HepG2 (cell line): ENCODE measurements at places on chromosomes 2 and 18. TPM values are rescaled to one million over a fixed set of nuclear protein-coding genes. Genes with fewer than 3 reads are reported as not detected.

The NEURL3 gene
- total RNA-seq: 0.74 and 1.2 TPM in 2 replicates

The AKAIN1 gene
- not detected in 2 replicates for total RNA-seq

The CNTNAP5 gene
- total RNA-seq: not detected in 2 replicates

The GPAT2 gene
- not detected in 2 replicates for total RNA-seq

The CXCR1 gene
- not detected in 2 replicates for total RNA-seq

The DYSF gene
- 0.15 and 0.17 TPM in 2 replicates for total RNA-seq

The METAP1D gene
- total RNA-seq: 14.0 and 14.7 TPM in 2 replicates

The IL1A gene
- total RNA-seq: not detected in 2 replicates

The ASXL2 gene
- 12.1 and 20.6 TPM in 2 replicates for total RNA-seq

The GKN1 gene
- total RNA-seq: not detected in 2 replicates

The CRACDL gene
- total RNA-seq: 0.15 TPM in 1 of 2 replicates, not detected in the other

The PLA2R1 gene
- total RNA-seq: not detected in 2 replicates

The TWIST2 gene
- total RNA-seq: 0.11 TPM in 1 of 2 replicates, not detected in the other

The APCDD1 gene
- 2.1 and 2.4 TPM in 2 replicates for total RNA-seq

The UGT1A8 gene
- not detected in 2 replicates for total RNA-seq

The CPLX4 gene
- total RNA-seq: not detected in 2 replicates

The IL18RAP gene
- not detected in 2 replicates for total RNA-seq

DNA sequence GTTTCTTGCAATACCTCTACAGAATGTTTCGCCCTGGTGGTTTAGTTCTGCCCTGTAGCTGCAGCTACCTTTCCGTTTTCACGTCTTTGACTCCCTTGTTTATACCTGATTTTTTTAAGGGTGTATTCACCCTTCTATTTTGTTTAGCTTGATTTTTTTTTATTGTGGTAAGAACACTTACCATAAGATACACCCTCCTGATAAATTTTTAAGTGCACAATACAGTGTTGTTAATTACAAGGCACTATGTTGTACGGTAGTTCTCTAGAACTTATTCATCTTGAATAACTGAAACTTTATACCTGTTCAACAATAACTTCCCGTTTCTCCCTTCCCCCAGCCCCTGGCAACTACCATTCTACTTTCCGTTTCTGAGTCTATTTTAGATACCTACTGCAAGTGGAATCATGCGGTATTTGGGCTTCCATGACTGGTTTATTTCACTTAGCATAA, 48.9 kb upstream of the NABP1 start:
- no peak for DNase-seq

GRCh38 chr2:113697516-113697915, 58.9 kb downstream of the SLC35F5 start:
- no peak for DNase-seq

- no peak for DNase-seq
Observed at GRCh38 chr2:7673853-7674252, 756.6 kb downstream of the RNF144A start.

GRCh38 chr2:156585457-156585856, 149.3 kb downstream of the GPD2 start:
- DNase-seq: no peak

GRCh38 chr2:240642806-240643092, 17.5 kb downstream of the GPR35 start:
- DNase-seq: no peak

GRCh38 chr2:209334188-209335017, 89.4 kb upstream of the MAP2 start:
- peak; percentile 53 for DNase-seq

DNA sequence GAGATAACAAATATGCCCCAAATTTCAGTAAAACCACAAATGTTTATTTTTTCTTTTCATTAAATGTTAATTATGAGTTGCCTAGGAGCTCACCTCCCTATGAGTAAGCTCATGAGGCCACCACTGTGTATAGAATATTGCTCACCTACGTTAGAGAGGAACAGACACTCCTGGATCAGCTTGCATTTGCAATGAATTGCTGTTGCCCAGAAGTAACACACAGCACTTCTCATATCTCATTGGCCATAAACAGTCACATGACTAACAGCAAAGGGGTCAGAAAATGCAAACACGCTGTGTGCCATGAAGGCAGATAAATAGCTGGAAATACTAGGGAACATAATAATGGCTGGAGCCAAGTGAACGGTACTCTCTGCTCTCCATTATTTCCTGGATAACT, 89.0 kb upstream of the GALNT5 start:
- DNase-seq: no peak

DNA sequence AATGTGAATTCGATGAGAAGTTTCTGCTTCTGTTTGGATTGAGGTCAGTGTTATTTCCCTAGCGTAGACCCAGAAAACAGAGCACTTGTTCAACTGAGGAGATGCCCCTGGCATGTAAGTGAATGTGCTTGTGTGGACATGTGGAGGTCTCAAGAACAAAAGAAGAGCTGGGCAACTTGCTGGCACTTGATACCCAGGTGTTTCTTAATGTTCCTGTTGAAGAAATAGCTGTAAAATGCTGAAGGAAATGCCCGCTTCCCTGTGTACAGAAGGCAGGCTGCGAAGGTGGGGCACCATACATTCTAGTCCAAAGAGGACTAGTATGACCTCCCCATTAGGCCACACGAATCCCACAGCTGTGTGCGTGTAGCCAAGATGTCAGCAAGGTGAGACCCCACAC, 9.8 kb upstream of the LBH start:
- DNase-seq: no peak

DNA sequence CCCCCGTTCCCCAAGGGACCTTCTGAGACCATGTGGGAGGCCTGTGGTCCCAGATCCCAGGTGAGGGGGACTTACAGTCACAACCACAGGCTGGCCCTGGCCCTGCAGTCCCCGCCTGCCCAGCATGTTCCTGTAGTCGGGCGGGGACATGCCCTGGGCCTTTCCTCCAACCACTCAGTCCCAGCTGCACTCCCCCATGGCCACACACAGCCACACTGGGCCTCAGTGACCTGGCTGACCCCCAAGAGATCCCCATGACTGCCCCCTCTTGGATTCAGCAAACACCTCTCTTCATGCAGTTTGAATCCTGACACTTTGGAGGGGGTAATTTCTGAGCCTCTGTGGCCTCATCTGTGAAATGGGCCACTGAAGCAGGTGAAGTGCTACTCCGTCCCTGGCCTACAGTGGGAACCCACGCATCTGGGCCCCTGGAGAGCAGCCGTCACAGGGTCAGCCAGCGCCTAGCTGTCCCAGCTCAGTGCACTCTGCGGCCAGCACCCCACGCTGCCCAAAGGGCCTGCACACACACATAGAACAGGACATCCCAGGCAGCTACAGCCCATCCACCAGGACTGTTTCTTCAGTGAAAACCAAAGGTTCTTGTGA, 12.7 kb upstream of the ARHGEF4 start:
- no peak for DNase-seq

DNA sequence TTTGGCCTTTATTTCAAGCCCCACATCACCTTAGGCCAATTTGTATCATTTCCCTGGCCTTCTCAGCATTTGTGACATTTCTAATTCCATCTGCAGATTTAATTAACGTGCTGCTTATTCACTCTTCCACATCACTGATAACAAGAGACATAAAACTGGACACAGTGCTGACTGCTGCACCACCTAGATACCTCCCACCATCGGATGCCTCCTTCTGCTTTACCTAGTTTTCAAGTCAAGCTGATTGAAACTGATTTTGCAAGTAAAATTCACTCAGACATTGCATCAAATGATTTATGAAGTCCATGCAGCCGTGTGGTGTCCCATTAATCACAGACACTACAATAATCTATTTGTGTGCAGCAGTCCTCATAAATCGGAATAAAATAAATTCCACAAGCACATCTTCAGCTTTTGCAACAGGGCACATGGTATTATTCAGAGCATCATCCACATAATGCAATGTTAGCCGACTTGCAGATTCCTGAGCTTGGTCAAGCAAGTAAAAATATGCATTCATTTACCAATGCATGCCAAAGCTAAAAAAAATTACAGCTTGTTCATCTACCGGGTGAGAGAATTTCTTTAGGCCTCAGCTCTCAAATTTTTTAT, 15.9 kb upstream of the CRIM1 start:
- DNase-seq: no peak

DNA sequence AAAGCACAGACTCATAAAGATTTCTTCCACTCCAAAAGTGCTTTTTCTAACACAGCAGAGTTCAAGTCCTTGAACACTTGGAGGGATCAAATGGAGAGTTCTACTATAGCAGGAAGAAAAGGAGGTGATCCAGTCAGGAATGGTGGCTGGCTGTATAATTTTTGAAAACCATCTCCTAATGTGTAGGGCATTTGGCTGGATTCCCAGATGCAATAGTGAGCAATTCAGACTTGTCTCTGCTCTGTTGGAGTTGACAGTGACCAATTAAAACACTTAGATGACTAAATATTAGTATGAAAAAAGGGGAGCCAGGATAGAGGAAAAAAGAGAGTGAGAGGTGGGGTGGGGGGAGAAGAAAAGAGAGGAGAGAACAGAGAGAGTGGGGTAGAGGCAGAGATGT, 5.3 kb upstream of the G6PC2 start:
- no peak for DNase-seq

- no peak for DNase-seq
Observed at GRCh38 chr18:74795751-74796150, 198.1 kb downstream of the ZNF407 start.

GRCh38 chr18:2983296-2983695, 29.6 kb downstream of the LPIN2 start:
- DNase-seq: no peak

GRCh38 chr2:226066391-226066790, 666.9 kb downstream of the NYAP2 start:
- DNase-seq: no peak

GRCh38 chr2:76839826-76840225, 682.4 kb downstream of the LRRTM4 start:
- DNase-seq: no peak

GRCh38 chr2:227890495-227891079, 19.2 kb downstream of the DAW1 start:
- DNase-seq: peak; percentile 53

- no peak for DNase-seq
Observed at GRCh38 chr18:68431111-68431921, 283.6 kb downstream of the TMX3 start.

- DNase-seq: no peak
Observed at GRCh38 chr2:160737247-160737646, 243.6 kb upstream of the RBMS1 start.

GRCh38 chr2:7286120-7286519, 368.9 kb downstream of the RNF144A start:
- no peak for DNase-seq

DNA sequence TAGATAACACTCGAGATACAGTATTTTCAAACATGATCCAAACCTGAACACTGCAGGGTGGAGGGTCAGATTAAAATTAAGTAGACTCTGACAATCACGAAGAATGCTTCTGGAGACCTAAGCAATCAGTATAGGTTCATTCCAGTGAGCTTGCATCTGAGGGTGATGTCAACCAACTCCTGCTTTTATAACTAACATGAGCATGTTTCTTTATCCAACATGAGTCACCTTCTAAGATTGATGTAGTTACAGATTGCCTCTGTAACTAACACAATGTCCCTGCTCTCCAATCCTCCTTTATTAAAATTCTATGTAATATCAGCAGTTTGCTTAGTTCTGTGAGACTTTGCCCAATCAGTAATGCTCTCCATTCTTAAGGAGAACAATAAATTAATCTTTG, 225.7 kb downstream of the ARL6IP6 start:
- no peak for DNase-seq

DNA sequence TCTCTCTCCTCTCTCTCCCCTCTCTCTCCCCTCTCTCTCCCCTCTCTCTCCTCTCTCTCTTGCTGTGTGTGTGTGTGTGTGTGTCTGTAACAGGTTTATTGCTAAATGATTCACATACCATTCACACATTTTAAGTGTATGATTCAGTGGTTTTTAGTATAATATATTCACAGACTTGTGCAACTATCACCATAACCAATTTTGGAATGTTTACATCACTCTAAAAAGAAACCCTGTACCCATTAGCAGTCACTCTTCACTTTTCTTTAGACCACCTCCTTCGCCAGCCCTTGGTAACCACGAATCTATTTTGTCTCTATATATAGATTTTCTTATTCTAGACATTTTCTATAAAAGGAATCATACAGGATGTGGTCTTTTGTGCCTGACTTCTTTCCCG, 11.4 kb downstream of the THNSL2 start:
- no peak for DNase-seq

GRCh38 chr2:97936199-97936598, 59.5 kb downstream of the TMEM131 start:
- DNase-seq: peak; percentile 25

GRCh38 chr2:40937284-40937683, 485.4 kb upstream of the SLC8A1 start:
- DNase-seq: no peak
